ENCODE measurements at places on chromosomes 2 and 18.

- DNase-seq = no peak
Measured at GRCh38 chr2:239220341-239220740, 180.5 kb downstream of the HDAC4 start.

- DNase-seq = no peak
Measured at GRCh38 chr18:5779922-5780321, 115.4 kb downstream of the TMEM200C start.

DNA sequence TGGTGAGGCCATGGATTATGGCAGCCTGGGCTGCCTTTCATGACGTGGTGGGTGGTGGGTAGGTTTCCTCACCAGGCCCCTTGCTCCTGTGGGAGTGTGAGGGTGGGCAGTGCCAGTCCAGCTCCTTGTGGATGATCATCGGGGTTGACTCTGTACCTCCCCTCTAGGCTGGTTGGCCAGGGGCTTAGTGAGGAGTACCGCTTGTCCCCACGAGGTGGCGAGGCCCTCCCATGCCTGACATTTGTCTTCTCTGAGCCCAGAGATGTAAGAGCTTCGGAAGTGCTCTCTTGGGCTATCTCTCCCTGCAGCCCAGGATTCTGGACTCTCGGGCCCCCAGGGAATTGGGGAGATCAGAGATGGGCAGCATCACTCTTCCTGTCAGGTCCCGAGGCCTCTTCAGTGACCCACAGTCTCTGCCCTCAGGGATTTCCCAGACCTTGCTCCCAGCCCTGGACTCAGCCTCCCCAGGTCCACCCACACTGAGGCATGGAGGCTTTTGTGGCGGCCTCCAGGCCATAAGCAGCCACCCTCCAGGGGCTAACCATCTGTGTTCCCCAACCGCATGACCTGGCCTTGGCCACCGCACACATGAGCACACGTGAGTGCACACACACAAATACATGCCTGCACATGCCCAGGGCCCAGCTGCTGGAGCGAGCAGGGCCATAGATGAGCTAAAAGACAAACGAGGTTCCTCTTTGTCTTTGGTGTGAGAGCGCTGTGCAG, 6.5 kb downstream of the SPR start:
- DNase-seq = peak; percentile 62

- DNase-seq = no peak
Measured at GRCh38 chr2:54701029-54701428, 22.4 kb upstream of the EML6 start.

- no peak for DNase-seq
Measured at GRCh38 chr18:56721491-56721890, 70.3 kb downstream of the WDR7 start.

GRCh38 chr2:166091439-166091838, 36.4 kb downstream of the SCN1A start:
- DNase-seq = no peak

- no peak for DNase-seq
Measured at GRCh38 chr2:173869244-173870229, 95.6 kb downstream of the SP3 start.

GRCh38 chr2:220373878-220374277, 746.4 kb downstream of the SLC4A3 start:
- no peak for DNase-seq

- DNase-seq = no peak
Measured at GRCh38 chr18:78610179-78610578, 369.4 kb upstream of the SALL3 start.

- DNase-seq = peak; percentile 90
Measured at GRCh38 chr2:231613663-231614558, 21.2 kb downstream of the TEX44 start.

DNA sequence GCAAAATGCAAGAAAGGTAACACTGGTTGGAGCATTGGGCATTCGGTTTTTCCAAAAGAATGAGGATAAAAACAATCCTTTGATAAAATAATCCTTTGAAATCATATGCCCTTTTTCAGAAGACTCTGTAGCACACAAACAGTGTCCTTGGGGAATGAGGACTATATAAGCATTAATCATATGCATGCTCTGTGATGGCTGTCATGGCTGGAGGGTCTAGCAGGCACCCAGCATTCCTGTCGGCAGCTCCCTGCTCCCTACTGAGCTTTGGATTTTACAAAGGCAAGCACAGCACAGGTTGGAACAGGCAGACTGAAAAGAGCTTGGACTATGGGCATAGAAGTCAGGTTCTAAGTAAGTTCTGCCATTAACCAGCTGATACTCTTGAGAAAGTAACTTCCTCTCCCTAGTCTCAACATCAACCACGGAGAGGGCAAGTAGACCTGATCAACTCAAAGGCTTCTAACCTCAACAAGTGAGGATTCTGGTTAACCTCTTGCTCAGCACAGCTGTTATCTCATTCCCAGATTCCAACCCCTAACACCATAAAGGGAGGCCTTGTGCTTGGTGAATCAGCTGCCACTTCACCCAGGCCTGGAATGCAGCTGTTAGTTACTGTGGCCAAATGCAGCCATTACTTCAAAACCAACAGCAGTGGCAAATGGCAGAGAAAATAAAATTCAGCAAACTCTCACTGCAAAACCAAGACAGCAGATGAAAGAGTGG, 29.5 kb downstream of the GALNT14 start:
- no peak for DNase-seq

GRCh38 chr18:3538456-3538855, 88.5 kb downstream of the TGIF1 start:
- DNase-seq = no peak

DNA sequence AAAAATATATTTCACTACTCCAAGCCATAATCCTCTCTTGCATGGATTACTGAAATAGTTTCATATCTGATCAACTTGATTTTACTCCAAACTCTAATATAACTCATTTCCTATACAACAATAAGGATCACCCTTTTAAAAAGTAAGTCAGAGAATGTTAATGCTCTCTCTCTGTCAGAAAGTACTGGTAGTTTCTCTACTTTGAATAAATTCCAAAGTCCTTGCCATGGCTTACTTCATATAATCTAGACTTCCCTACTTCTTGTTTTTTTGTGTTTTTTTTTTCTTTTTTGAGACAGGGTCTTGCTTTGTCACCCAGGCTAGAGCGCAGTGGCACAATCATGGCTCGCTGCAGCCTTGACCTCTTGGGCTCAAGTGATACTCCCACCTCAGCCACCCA, 36.2 kb downstream of the MAP3K2 start:
- no peak for DNase-seq

DNA sequence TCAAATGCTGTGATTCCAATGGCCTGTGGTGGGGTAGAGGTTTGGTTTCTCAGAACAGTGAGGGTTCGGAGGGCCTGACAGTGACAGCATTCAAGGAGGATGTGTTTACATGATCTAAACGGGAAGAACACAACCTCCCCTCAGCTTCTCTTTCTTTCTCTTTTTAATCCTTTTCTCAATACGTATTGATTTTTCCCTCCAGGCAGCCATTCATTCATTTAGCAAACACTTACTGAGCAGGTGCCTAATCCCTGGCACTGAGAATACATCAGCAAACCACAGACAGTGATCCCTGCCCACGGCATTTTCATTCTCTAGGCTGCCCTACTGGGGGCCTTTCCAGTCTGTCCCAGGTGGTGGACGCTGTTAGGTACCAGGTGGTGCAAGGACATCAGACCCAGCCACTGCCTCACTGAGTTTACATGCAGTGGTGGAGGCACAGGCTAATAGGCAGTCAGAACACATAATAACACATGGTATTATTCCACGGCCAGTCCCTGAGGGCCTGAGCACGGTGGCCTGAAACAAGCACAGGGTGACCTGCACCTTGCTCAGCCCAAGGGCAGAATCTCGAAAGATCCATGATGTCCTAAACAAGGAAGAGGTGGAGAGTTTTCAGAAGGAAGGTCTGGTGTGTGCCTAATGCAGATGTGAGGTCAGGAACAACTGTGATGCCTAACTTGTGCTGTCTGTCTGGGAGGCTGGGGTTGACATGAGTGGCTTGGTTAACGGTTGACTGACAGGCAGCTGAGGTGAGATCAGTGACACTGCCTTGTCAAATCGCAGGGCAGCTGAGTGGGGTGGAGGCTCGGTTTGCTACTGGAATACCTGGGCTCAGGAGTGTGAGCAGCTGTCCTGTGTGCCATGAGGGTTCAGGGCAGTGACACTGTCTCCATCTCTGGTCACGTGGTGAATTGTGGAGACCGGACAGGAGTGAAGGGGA, 785.5 kb upstream of the HS6ST1 start:
- no peak for DNase-seq

- DNase-seq = peak; percentile 14
Measured at GRCh38 chr2:202545523-202545922, 89.2 kb upstream of the FAM117B start.

DNA sequence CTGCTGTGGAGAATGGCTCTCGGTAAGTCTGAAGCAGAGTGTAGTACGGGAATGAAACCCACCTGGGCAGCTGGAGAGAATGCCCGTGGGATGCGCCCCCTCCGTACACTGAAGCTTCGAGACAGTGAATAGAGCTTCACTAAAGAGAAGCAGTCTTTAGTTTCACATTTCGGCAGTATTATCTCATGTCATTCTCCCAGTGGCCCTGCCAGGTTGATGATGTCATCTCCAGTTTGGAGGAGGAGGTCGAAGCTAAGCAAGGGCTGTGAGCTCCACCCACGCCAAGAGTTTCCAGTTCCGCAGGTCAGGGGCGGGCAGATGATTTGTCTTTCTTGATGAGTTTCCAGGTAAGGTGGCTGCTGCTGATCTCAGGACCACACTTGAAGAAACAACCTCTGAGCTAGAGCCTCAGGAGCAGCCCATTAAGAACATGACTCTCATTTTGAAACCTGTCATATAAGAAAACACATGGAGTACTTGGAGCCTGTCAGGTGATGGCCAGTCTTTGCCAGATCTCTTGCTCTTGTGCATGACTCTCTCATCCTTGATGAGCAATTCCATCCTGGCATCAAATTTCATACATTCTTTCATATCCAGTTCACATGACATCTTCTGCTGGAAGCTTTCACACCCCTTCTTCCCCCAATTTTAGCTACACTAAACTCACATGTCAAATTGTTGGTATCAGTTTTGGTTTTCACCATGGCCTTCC, 475.0 kb downstream of the RNF144A start:
- DNase-seq = no peak

DNA sequence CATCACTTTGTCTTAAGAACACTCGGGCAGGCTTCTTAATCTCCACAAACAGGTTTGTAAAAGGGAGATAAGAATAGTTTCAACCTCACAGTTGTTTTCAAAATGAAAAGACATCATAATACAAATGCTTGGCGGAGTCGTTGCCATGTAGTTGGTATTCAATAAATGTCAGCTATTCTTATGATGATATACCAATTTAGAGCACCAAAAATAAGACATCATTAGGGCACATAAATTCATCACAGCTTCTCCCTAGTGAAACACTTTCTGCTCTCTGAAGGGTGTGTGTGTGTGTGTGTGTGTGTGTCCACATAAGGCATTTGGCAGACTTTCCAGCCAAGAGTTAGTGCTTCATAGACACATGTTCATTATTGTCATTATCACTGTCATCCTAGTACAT, 10.8 kb downstream of the TMEM182 start:
- no peak for DNase-seq

DNA sequence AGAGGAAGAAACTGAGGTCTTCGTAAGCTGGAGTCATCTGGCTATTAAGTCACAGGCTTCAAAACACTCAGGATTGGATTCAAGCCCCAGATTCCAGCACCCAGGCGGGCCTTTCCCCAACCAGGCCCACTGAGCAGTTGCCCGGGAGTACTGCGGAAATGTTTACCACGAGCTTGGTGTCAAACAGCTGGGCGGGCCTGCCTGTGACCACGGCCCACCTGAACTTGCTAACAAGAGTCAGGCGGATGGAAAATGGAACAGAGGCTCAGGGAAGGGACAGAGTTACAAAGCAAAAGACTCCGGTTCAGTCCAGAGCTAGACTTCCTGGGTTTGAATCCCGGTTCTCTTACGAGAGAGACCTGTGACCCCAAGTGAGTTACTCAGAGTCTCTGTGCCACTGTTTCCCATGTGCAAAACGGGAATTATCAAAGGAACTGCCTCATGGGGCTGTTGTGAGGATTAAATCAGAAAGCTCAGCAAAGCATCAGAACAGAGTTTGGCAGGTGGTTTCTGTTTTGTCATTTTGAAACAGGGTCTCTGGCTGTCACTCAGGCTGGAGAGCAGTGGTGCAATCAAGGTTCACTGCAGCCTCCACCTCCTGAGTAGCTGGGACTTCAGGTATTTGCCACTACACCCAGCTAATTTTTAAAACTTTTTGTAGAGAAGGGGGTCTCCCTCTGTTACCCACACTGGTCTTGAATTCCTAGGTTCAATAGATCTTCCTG, 49.0 kb upstream of the TFCP2L1 start:
- DNase-seq = peak; percentile 56

DNA sequence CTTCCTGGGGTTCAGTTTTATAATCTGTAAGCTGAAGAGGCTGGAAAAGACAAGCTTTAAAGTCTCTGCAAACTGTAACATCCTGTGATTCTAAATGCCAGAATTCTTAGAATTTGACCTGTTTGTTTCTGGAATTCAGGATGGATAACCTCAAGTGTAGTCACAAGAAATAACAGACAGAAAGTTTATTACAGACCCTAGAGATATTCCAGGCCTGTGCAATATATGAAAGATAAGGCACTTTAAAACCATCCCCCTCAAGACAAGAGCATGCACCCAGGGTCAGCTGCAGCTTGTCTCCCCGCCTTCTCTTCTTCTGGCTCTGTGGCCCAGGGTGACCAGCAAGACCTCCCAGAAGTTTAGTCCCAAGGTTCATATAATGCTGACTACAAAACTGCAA, 298.7 kb upstream of the ACVR2A start:
- no peak for DNase-seq

GRCh38 chr2:44526352-44526751, 164.6 kb downstream of the CAMKMT start:
- no peak for DNase-seq

GRCh38 chr18:22428672-22429071, 11.0 kb upstream of the CTAGE1 start:
- no peak for DNase-seq

DNA sequence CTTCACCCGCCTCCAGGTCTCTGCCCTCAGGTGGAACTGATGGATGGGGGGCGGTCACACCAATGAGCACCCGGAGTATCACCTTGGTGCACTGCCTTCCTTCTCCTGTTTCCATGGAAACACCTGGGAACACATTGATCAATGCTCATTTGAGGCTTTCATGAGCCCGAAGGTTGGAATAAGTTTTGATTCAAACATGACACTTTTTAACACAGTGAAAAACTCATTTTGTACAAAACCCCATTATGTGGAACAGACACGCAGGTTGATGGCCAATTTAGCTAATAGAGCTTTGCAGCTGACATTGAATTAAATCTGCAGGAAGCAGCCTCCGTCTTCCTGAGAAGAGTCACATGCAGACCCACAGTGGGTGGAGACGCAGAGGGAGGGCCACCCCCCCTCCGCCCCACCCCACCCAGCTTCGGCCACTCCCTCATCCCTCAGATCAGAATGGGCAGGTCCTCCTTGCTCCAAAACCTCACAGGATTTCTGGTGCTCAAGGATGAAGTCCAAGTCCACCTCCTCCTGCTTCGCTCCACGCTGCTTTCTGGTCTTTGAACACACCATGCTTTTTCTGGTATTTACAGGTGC, 96.0 kb upstream of the MYCN start:
- no peak for DNase-seq

DNA sequence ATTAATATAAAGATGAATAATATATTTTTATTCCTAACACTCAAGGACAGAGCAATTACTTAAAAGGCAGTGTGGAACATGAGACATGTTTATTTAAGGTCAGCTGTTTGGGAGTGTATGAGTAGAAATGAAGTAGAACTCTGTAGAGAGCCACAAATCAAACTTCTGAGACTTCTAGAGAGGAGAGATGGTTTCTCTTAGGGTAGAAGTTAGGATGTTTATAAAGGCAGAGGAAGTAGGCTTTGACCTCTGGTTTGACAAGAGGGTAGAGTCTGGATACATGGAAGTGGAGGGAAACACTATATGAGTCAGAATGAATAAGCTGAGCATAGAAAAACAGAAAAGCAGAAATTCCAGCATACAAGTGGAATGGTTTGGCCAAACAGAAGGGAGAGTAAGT, 262.1 kb upstream of the KLHL14 start:
- DNase-seq = no peak
